Smooth muscle cell of the brain vasculature (primary cell): ENCODE measurements at places on chromosomes 1 and 21.

DNA sequence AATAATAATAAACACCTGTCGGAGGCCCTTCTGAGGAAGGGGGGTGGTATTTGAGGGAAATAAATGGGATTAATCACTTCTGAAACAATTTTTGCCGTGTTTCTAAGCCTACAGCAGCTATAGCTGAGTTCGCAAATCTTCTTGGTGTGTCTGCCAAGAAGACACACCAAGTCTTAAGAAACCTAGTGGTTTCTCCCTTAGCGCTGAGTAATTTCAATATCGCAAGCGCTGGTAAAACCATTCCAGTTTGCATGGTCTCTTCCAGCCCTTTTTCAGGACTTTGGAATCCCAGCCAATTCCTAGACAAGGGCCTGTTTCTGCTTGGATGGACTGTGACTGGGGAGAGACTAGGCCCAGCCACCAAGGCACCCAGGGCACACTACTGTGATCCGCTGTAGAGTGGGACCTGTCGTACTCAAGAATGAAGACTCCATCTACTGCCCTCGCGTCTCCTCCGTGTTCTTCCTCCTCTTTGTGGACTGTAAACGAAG is 7.5 kb upstream of the LHX8 start:
- no peak for DNase-seq

DNA sequence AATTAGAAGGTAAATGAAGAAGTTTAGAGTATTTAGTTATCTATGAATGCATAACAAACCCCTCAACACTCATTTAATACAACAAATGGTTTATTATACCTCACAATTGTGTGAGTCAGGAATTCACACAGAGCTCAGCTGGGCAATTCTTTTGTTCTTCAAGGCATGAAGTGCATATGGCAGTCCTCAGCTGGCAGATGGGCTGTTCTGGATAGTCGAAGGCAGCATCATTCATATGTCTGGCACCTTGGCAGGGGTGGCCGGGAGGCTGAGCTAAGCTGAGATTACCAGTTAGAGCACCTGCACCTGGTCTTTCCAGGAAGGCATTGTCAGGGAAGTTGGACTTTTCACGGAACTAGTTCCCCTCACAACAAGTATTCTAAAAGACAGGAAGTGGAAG is 286.2 kb upstream of the DUSP10 start:
- DNase-seq = no peak

DNA sequence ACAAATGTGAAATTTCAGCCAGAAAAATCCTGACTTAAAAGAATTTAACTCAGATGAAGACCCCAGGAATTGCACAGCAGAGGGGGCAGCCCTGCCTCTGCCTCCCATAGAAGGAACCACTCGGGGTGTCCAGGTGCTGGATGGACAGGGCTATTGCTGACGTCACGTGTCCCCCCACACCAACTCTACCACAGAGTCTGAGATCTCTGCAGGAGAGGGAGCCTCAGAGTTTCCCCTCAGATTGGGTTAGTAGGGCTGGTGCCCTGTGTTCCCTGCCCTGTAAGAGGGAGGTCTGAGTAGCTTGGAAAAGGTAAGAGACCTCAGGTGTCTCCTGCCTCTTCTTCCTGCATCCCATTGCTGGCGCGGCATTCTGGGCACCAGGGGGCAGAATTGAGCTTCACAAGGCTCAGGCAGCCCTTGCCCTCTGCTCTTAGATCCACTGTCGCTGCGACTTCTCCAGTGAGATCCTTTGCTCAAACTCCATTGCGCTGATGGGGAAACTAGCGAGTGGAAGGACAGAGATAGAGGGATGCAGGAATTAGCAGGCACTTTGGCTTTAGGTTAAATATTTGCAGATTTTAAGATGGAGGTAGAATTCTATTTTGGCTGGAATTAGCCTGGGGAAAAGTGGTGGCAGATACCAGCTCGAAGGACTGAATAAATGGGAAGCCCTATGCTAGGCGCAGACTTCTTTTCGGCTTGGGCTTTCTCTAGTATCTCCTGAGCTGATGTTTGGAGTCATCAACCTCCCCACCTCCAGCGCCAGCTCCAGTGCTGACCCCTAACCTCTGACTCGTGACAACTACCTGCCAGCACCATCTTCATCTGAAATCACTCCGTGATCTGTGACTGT is 42.8 kb upstream of the DMBX1 start:
- DNase-seq = peak; percentile 28

- no peak for DNase-seq
These were observed 206.3 kb downstream of the KCNT2 start for GRCh38 chr1:196401891-196402290.

GRCh38 chr21:44359396-44359795 is 6.0 kb downstream of the TRPM2 start:
- no peak for DNase-seq

GRCh38 chr1:63645317-63645716 is 52.1 kb downstream of the PGM1 start:
- no peak for DNase-seq

DNA sequence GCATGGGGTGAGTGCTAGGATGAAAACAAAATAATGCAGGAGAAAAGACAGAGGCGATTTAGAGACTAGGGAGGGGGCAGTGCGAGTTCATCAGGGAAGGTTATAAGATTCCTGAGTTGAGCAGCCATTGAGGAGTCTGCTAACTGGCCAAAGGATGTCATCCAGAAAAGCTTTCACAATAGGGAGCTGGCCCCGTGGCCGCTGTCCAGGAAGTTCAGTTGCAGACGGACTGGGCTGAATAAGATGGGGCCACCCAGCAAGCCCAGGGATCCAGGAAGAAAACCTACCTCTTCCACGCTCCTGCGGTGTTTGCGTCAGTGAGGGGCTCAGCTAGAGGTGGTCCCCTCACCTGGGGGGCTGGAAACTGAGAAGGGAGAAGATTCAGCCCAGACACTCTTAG is 4.0 kb upstream of the PKP1 start:
- DNase-seq = no peak

DNA sequence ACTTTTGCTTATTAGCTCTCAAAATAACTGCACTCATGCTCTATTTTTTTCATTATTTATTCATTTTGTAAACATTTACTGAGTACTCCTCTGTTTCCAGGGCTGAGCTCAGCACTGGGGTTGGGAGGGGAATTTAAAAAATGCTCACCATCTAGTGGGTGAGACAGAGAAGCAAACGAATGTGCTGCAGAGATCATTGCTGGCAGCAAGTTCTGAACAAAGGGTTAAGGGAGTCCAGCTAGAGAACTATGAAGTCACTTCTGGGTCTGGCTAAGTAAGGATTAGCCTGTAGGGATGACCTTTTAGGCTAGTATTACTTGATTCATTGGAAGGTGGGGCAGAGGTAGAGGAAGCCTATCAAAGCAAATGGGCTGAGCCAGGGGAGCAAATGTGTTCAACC is 99.1 kb upstream of the ZNF644 start:
- DNase-seq = no peak

DNA sequence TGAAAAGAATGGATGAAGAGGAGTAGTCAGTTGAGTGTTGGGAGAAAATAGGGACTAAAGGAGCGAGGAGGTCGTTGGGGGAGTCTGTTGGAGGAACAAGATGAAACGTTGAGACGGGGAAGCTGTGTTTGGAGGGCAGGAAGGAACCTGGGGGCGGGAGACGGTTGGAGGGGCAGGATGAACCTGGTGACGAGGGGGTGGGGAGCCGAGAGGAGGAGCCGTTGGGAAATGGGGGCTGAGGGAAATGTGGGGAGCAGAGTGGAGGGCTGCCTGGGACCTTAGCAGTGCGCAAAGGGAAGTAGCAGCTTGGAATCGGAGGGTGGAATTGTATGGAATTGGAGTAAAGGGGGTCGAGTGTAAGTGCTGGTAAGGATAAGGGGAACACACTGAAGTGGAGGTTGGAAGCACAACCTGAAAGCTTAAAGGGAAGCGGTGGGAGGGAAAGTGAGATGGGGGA is 630 bp downstream of the MTF2 start:
- DNase-seq = no peak

- no peak for DNase-seq
These were observed 233.8 kb downstream of the TTLL7 start for GRCh38 chr1:83765125-83765524.

DNA sequence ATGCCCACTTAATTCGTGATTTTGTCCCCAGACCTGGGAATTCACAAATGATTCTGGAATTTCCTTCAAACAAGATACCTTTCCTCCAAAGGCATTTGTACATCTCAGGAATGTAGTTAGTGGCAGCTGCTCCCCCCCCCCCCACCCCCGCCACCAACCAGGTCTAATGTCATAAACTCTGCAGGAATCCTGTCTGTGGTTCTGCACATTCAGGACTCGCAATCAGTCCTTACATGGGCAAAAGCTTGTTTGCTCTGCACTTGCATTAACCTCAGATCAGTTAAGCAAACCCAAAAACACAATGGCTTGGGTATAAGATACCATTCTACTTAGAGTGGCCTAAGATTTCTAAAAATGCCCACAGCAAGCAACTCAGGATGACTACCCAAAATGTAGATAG is 143.8 kb downstream of the TGFB2 start:
- no peak for DNase-seq

- no peak for DNase-seq
These were observed 4.5 kb upstream of the LEFTY2 start for GRCh38 chr1:225945564-225945963.
